ENCODE measurements at places on chromosomes 12 and 14.

DNA sequence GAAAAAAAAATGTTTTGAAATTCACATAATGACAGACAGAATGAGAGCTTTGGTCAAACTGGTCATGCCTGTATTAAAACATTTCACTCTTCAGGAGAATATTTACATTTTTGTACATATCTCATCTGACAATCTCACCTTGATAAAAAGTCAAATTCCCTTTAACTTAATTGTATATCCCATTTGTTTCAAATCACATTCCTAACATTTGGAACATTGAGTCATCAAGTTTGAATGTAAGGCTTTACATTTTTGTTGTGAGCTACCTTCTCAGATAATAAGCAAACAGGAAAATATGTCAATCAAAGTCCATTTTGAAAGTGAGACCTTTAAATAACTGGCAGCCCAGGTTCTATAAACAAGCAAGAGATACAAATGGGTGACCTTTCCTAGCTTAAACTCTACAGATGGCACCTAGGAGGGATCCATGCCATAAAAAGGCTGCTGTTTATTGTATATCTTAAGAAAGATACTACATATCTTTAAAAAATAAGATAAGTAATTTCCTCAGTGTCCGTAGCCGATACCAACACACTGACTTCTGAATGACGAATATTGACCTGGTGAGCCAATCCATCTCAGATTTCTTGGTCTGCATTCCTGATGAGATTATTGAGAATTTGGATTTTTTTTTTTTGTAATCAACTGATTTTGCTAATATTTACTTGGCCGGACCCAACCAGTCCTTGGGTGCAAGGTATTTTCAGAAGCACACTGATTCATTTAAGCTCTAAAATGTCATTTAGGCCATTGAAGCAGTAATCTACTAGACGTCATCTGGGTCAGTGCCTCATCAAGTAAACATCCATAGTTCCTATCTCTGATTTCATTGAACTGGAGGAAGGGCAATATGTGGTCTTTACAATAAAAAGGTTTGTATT lies 259.6 kb downstream of the BTG1 start:
- peak; percentile 2 for DNase-seq

DNA sequence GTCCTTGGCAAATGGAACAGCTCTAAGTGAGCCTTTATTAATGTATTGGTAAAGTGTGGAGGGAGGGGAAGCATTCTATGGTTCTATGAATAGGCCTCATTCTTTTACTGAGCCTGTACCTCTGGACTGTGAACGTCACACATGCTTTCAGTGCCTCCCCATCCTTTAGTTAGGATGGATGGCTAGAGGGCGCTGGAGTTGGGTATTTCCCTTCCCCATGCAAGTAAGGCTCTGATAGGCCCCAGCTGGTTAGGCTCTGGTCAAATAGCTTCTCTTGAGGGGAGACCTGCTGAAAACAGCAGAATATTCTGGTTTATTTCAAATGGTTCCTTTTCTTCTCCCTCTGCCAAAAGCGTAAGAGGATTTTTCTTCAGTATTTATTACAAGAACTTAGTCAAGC lies 860.9 kb upstream of the MDGA2 start:
- DNase-seq: no peak

DNA sequence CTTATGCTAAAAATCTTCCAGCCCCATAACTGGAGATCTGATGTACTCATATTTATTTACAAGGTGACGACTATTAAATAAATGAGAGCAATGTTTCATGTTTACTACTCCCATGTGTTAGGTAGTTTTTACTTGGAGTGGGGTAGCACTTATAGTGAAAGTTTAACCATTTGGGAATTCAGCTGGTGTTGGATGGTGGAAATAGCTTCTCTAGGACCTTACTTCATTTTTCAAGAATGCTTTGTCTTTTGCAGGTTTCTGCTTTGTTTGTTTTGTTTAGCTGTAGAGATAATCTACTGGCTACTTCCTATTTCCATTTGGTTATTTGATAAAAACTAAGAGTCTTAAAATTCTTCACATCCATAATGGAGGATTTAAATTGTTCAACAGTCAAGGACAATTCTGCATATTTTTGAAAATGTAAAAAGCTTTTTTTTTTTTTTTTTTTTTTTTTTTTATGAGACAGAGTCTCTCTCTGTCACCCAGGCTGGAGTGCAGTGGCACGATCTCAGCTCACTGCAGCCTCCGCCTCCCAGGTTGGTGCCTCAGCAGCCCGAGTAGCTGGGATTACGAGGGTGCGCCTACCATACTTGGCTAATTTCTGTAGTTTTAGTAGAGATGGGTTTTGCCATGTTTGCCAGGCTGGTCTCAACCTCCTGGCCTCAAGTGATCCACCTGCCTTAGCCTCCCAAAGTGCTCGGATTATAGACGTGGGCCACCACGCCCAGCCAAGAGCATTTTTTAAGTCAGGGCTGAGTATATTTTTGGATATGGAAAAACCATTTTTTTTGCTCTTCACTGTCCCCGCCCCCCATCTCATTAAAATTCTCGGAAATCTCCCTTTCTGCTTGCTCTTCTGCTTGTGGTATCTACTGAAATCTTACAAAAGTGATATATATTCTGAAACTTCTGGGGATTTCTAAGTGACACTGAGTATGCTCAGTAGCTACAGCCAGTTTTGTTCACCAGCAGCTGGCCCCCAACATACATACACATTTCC lies 1.4 kb upstream of the ABCD2 start:
- DNase-seq: no peak

DNA sequence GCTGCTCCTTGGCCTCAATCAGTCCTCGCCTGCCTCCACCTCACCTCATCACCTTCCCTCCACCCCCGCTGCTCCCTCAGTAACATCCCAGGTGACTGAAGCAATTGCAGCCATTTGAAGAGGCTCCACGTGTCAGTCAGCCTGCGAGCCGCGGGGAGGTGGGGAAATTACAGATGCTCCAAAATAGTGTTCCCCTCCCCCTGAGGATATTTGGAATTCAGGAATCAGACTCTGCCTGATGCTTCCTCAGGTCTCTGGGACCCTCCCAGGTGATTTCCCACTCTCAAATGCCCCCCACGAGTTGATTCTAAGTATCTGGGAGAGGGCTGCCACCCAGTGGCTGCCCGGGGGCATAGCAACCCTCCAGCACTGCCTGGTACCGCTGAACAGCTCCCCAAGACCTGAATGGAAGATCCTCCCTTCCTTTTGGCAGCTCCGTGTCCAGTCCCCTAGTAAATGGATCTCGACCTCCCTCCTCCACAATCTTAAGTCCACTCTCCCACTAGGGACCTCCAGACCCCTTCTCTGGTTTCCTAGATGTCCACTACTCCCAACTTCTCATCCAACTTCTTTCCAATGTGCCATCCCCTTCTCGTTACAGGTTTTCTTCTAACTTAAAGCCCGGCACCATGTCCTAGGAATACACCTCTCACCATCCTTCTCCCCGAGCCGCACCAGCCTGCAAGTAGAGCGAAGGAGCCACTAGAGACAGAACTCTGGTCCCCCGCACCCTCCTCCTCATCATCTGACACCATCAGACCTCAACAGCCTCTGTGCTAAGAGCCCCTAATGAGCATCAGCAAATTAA lies 1.4 kb upstream of the ASIC1 start:
- DNase-seq: peak; percentile 46

DNA sequence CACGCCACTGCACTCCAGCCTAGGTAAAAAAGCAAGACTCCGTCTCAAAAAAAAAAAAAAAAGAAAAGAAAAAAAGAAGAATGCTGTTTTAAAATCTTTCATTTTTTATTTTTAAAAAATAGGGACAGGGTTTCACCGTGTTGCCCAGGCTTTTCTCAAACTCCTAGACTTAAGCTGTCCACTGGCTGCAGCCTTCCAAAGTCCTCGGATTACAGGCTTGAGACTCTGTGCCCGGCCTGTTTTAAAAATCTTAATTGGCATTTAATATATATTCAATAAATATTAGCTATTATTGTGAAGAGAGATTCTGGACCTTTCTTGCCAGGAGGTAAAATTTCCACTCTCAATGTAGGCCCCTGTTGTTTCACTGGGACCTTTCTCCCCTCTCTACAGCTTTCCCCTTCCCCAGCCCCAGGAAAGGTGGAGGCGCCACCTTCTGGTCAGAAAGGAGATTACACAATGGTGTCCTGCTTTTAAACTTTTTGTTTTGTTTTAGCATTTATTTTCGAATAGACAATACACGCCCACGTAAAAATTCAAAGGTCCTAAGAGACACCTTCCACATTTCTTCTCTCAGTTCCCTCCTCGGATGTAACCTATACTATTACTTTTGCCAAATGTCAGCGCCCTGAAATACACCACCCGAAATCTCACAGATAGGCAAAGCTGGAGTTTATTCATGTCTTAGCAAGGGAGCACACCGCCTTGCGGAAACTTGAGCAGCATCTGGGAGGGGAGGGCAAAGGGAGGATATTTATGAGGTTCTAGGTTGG lies 23.8 kb upstream of the PHC1 start:
- peak; percentile 48 for DNase-seq

- DNase-seq: peak; percentile 88
These were observed 33.6 kb downstream of the CMKLR1 start for GRCh38 chr12:108305520-108305919.

DNA sequence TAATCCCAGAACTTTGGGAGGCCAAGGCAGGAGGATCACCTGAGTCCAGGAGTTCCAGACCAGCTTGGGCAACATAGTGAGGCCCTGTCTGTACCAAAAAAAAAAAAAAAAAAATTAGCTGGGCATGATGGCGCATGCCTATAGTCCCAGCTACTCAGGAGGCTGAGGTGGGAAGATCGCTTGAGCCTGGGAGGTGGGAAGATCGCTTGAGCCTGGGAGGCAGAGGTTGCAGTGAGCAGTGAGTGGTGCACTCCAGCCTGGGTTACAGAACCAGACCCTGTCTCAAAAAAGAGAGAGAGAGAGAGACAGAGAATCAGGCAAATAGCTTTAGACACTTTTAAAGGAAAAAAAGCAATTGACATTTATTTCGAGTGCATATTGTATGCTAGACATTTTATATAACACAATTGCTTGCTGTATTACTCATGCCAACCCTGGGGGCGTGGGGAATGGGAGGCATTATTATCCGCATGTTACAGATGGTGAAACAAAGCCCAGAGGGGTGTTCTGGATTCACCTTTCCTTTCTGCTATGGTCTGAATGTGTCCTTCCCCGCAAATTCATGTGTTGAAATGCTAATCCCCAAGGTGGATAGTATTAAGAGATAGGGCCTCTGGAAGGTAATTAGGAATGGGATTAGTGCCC lies 9.7 kb downstream of the POU6F1 start:
- no peak for DNase-seq

GRCh38 chr14:28300356-28300755 lies 466.2 kb upstream of the FOXG1 start:
- peak; percentile 17 for DNase-seq

- peak; percentile 77 for DNase-seq
These were observed 24.2 kb upstream of the LRP1-AS start for GRCh38 chr12:57171668-57172067.

DNA sequence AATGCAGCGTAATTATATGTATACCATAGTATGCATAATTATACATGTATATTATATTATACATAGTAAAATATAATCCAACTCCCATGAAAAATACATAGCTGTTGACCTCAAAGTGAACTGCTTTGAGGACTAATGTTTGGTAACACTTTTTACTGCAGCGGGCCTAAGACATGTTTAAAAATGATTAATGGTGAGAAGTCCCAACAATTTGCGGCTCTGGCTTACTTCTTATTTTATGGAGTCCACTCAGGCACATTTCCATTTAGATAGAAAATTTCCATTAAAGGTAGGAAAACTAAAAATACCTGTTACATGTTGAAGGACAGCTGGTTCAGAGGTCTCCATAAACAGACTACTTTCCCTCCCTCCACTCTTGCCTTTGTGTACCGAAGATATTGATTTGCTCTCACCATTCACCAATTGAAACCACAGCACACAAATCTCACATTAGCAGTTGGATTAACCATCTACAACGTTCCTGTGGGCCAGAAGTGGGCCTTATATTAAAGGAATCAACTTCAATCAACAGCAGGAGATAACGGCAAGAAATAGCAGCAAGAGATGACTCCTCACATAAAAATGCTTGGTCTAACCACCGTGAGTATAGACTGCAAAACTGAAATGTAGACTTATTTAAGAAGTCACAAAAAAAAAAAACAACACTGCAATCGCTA lies 14.1 kb upstream of the NT5DC3 start:
- peak; percentile 71 for DNase-seq

GRCh38 chr14:78399316-78399889 lies 229.2 kb downstream of the NRXN3 start:
- peak; percentile 3 for DNase-seq

DNA sequence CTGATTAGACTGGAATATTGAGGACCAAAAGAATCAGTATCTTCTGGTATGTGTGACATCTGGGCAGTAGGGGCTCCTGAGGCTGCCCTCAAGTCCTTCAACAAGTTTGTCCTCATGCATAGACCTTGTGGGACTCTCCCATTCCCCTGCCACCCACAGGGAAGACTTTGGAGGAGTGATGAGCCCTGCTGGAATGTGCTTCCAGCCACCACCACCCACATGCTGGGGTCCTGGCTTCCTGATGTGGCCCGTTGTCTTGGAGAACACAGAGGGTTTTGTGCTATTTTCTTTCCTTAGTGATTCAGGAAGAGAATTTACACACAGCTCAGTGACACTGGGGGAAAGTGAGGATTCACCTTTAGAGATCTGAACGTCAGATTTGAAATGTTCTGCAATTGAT lies 29.2 kb upstream of the SEL1L start:
- DNase-seq: no peak

DNA sequence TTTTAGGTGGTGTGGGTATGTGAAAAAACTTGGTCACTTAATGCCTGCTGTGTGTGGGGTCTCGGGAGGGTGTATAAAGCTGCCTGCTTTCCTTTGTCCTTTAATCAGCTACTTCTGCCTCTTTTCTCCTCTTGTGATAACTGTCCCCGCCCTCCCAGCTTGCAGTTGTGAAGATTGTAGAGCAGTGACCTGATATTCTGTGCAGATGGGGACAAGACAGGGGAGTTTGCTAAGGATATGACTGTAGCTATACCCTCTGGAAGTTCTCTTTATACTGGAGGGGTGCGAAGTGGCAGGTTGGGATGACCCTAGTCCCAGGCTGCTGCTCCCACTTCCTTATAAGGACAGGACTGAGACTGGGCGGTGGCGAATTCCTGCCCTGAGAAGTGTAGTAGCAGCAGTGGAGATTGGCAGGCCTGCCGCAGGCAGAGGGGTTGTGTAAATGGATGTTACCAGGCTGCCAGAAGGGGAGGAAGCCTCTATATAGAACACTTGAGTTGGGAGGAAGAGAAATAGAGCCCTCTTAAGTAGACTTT lies 835 bp downstream of the MYL6 start:
- peak; percentile 77 for DNase-seq

GRCh38 chr12:121086781-121087295 lies 45.8 kb upstream of the P2RX7 start:
- DNase-seq: no peak

- peak; percentile 15 for DNase-seq
These were observed 117.4 kb downstream of the KTN1 start for GRCh38 chr14:55697414-55697861.

DNA sequence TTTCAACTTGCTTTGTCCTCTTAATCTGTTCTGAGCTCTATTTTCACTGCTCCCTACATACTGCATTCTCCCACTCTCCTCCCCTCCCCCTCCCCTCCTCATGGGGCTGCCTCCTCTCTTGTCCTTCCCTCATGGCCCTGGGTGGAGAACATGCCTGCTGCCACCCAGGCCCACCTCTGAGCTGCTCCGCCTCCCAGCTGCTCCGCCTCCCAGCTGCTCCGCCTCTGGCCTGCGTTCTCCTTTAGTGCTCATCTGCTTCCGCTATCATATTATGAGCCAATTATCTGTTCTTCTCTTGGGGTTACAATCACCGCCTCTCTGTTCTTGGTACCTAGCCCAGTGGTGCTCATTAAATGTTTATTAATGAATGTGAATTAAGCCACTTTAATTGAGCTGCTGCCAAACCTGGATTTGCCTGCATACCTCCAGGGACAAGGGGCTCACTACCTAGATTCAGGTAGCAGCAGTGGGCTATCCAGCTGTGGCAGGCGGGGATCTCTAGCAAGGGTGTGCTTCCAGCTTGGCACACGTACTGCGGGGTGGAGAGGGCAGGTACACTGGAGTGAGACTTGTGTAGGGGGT lies 32.0 kb upstream of the FAM181A start:
- no peak for DNase-seq
